ENCODE measurements at places on chromosomes 4 and X.
A peak's percentile ranks its signal among the peaks of the same experiment; 100 is the strongest.

DNA sequence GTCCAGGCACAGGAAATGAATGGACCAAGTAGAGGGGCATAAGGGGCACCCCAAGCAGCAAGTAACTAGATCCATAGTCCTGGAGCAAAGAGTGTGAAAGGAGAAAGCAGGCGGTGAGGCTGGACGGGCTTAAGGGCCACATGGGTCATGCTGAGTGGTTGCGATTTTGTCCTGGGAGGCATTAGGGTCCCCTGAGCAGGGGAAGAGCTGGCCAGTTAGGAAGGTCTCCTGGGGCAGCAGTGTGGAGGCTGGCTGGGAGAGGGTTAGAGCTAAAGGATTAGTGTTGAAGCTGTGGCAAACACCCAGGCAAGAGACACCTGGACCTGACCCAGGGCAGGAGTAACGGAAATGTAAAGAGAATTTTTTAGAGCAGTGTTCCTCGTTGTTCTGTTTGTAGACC is 26.5 kb downstream of the MYOZ2 start:
- no peak for DNase-seq

- no peak for DNase-seq
These were observed 1283.8 kb upstream of the PABPC4L start for GRCh38 chr4:135485371-135485770.

GRCh38 chr4:100289530-100289888 is 99.2 kb upstream of the DDIT4L start:
- no peak for DNase-seq

- DNase-seq = no peak
These were observed 26.7 kb downstream of the SH3RF1 start for GRCh38 chr4:169243825-169244609.

DNA sequence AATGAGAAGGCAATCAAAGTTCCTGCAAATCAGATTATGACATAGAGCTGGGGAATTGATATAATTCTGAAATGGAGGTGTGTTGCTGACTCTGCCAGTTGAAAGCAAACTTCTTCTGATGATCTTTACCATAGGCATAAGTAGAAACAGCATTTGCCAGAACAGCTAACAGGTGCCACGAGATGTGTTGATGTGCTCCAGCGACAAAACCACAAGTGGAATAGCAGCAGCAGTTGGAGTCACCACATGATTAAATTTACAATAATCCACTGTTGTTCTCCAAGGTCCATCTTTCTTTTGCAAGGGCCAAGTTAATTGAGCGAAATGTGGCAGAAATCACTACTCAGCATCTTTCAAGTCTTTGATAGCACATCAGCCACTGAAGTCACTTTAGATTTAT is 3.7 kb upstream of the OSTC start:
- no peak for DNase-seq

GRCh38 chr4:139866276-139866962 is 200.8 kb downstream of the MGST2 start:
- peak; percentile 16 for DNase-seq

Measured in mucosa of gallbladder (tissue), 1 donor.